GM13977 (cell line): ENCODE measurements at places on chromosomes 7 and 10.

- DNase-seq = no peak
Measured at GRCh38 chr7:157129200-157129599, 9.5 kb upstream of the UBE3C start.

- no peak for DNase-seq
Measured at GRCh38 chr10:11610166-11610825, 1.2 kb downstream of the USP6NL start.

GRCh38 chr10:79285315-79286197 lies 61.7 kb upstream of the PPIF start:
- DNase-seq = peak; percentile 87

- DNase-seq = no peak
Measured at GRCh38 chr10:43162604-43163003, 24.4 kb downstream of the CSGALNACT2 start.
